Sciatic nerve (tissue), 2 donors: ENCODE measurements at places on chromosomes 5 and 9. TPM values are rescaled to one million over a fixed set of nuclear protein-coding genes. Genes with fewer than 3 reads are reported as not detected.

DNA sequence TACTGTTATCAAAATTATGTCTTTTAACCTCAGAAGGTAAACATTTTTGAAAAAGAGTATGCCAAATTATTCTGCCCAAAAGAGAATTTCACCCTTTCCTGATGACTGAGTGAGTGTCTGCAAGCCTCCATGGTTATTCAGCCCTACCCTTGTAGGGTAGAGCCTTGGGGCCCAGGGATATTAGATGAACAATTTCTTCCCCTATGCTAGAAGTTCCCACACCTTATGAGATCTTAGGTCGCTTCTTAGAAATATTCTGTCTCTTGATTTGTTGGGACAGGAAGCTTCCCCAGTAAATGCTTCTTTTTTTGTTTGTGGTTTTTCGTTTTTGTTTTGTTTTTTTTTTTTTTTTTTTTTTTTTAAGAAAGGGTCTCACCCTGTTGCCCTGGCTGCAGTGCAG lies 3.1 kb downstream of the CRB2 start:
- DNase-seq = no peak

DNA sequence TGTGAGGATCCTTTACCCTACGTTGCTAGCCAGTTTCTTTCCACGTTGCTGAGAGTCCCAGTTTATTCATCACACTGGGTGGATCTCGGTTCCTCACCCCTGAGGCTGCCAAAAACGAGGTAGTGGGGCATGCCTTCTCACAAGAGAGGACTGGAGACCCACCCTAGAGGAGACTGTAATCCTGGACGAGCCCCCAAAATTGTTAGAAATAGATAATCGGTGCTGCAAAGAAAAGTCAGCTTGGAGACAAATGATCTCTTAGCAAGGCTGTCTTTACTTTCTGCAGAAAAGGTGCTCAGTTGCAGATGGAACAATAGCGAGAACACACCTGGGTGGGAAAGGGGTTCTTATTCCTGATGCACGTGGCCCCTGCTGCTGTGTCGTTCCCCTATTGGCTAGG lies 101.8 kb downstream of the TMEM167A start:
- no peak for DNase-seq

DNA sequence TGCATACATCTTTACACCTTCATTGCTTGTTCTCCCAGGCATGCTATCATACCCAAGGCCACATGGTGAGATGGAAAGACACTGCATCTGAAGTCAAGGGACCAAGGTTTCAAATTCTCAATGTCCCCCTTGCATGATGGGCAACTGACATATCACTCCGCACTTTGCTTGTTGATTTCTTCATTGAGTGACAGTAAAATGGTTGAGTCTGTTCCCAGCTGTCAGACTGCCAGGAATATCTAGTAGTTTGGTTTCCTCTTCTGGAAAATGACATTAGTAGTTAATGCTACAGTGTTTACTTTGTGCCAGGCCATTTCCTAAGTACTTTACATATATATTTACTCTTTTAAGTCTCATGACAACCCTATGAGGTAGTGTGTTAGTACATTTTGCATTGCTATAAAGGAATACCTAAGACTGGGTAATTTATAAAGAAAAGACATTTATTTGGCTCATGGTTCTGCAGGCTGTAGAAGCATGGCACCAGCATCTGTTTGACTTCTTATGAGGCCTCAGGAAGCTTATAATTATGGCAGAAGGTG lies 114.4 kb downstream of the PCSK1 start:
- no peak for DNase-seq

The SPATA31A3 gene
- not detected for total RNA-seq

The RCL1 gene
- 24.6 TPM for total RNA-seq

- no peak for DNase-seq
Measured at GRCh38 chr9:25513509-25514033, 164.7 kb downstream of the TUSC1 start.

The MSMP gene
- not detected for total RNA-seq

DNA sequence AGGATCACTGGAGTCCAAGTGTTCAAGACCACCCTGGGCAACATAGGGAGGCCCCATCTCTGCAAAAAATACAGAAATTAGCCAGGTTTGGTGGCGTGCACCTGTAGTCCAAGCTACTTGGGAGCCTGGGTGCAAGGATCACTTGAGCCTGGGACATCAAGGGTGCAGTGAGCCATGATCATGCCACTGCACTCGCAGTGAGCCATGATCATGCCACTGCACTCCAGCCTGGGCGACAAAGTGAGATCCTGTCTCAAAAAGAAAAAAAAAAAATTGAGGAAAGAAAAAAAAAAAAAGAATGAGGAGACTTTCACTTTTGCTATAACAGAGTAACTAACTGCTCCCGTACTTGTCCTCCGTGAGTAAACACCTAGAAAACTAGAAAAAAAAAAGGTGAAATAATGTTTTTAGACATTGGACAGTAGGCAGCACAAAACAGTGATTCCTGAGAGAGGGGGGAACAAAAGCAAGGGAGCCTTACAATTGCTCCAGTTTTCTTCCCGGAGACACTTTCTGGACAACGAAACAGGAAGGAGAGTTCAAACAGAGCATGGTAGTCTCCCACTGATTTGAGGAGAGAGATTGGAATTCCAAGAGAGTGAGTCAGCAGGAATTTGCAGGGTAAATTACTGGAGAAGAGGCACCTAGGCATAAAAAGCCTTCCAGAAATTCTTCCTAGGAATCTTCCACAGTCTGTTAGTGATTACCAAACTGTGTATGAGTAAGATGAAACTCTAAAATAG lies 6.9 kb upstream of the ZBTB5 start:
- no peak for DNase-seq

GRCh38 chr9:111992523-111992922 lies 95.9 kb downstream of the UGCG start:
- no peak for DNase-seq

The CCDC69 gene
- total RNA-seq = 45.8 TPM

- no peak for DNase-seq
Measured at GRCh38 chr5:56596155-56596554, 219.2 kb upstream of the MAP3K1 start.

The C1QTNF2 gene
- total RNA-seq = 4.9 TPM

GRCh38 chr9:37408933-37409710 lies 13.4 kb upstream of the GRHPR start:
- DNase-seq = no peak

The MCIDAS gene
- total RNA-seq = not detected

DNA sequence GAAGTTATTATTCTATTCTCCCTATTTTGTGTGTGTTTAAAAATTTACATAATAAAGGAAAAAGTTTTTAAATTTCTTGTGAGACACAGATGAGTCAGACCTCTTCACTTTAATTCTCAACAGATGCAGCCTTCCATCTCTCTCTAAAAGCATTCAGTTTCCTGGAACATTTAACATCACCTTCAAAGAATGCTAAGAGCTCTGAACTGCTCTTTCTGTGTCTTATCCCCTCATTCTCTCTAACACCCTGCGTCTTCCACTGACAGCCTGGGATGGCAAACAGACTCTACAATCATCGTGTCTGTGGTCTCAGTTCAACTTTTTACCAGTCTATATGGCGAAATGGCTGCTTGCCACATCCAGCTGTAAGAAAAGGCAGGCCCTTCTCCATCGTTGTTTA lies 173.0 kb downstream of the HINT1 start:
- no peak for DNase-seq

The LCN12 gene
- total RNA-seq = 8.6 TPM

The BTNL3 gene
- not detected for total RNA-seq

GRCh38 chr5:175765858-175766257 lies 105.5 kb upstream of the CPLX2 start:
- DNase-seq = no peak
